ENCODE measurements at places on chromosomes 6 and 20. TPM values are rescaled to one million over a fixed set of nuclear protein-coding genes. Genes with fewer than 3 reads are reported as not detected.

The FKBP1C gene
- total RNA-seq: 1.1 TPM

The ZKSCAN3 gene
- total RNA-seq: 8.8 TPM

DNA sequence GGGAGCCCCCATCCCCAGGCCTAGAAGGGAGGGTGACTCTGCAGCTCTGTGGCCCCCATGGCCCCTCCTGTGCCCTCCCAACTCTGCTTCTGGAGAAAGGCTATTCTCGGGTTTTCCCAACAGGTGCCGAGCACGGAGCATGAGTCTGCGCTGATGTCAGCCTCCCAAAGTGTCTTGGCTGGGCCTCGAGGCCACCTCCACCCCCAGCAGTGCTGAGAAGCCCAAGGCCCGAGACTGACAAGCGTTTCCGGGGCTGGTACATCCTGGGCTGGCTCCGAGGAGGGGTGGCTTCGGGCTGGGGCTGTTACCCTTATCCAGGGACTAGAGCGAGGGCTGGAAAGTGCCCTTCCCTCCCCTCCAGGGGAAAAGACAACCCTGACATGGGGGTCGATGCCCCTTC, 60.2 kb upstream of the GATA5 start:
- no peak for DNase-seq

DNA sequence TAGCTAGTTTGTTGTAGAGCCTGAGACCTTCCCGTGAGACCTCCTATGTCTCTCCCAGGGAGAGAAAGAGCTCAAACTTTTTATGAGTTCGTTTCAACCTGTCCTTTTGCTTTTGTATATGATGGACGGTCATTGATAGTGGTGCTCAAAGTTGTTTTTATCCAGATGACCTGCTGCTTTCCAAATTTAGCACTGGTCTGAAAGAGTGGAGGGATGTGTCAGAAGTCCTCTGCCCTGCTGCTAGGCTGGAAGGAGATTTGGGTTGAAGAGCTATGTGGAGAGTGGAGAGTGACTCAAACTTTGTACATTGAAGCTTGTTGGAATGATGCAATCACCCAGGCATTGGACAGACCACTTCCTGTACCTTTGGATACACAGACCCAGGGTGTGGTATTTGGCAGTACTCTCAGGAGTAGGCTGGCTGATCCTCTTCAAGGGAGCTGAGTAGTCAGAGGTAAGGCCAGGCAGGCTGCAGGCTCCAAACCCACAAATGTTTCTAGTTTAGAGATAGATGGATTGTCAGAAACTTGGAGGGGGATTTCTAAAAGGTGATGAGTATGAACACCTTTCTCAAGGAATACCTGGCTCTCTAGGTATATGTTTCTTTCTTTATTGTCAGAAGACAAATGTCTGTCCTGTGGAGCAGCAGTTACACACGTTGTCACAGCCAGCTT, 49.4 kb upstream of the RREB1 start:
- DNase-seq: peak; percentile 56

- DNase-seq: peak; percentile 62
Measured at GRCh38 chr6:30769088-30769852, 24.9 kb upstream of the IER3 start.

DNA sequence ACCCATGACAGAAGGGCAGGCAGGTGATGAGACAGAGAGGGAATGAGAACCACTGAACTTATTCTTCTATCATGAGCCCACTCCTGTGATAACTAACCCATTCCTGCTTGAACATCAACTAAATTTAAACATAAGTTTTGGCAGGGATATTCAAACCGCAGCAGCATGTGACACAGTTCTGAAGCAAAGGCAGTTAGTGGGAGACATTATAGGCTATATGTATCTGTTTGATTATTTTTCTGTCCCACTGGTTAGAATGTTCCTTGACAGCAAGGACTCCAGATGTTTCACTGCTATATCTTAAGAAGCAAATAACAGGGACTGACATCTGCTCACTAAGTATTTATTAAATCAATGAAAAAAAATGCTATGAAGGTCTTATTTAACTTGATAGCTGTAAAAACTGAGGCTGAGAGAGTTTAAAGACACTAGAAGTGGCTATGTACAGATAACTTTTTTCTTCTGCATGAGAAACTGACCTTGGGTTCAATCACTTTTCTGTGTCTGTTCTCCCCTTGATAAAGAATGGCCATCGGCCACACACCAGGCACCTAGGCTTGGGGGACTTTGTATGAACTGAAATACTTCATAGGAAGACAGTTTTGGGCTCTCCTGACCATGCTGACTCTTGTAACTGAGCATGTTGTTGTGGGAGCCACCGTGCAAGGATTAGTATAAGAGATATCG, 90.9 kb downstream of the CEP162 start:
- DNase-seq: no peak

The EPHA7 gene
- total RNA-seq: 0.86 TPM

The MROH8 gene
- total RNA-seq: 3.9 TPM

DNA sequence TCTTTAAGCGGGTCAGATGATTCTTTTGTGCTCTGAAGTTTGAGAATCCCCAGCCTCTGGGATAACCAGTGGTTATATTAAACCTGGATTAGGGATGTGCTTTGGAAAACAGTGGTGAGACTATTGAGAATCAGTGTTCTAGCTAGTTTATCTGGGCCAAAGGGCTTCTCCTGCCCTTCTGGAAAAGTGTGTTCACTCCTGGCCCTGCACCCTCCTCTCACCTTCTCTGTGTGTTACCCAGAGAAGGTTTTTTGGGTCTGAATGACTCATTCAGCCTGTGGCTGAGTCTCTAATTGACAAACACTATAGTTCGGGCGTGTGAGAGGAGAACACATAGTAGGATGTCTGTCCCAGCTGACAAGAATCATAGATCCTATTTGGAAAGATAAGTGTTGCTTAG, 66.7 kb downstream of the LRRC1 start:
- no peak for DNase-seq
